HCT116 (cell line): ENCODE measurements at places on chromosomes 7 and 10.

DNA sequence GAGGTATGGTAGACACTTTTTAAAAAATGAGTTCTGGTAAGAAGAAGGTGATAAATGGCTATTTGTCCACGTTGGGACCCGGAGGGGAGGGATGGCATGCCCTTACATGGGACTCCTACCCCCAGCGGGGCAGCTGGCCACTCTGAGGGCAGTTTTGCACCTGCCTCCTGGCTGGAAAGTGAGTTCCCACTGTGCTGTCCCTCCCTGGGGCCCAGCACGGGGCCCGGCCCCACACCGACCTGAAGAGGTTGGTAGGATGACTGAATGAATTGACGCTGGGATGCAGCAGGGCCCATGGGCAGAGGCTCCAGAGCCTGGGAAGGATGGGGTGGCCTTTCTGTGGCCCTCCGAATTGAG is 601 bp upstream of the AEBP1 start:
- DNase-seq = no peak

- no peak for DNase-seq
These were observed 138.4 kb upstream of the NFE2L3 start for GRCh38 chr7:26013551-26014083.

DNA sequence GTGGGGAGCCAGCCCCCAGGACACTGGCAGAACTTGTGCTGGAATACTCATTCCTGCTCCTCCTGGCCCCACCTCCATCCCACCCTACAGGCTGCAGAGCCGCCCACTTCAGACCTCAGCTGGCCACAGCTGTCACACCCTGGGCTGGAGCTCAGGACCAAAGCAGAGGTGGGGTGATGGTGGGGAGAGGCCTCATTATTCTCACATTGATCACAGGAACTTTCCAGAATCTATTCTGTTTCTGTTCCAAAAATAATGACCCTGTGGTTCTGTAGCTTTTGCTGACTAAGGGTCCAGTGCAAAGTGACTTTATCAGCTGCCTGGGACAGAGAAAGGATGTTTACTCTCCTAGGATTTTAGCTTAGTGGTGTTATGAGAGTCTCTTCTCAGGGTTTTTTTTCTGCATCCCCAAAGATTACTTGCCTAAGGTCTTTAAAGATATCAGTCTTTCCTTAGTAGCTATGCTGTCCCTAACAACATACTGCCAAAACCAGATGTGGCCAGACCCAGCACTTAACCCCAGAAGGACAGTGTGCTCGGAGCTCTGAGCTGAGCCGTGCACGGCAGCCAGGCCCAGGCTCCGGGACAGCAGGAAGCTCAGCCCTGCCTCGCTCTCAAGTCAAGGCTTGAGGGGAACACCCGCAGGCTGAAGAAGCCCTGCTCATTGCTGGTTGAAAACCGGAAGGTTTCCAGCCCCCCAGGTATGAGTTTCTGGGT is 223.3 kb downstream of the MLLT10 start:
- no peak for DNase-seq

DNA sequence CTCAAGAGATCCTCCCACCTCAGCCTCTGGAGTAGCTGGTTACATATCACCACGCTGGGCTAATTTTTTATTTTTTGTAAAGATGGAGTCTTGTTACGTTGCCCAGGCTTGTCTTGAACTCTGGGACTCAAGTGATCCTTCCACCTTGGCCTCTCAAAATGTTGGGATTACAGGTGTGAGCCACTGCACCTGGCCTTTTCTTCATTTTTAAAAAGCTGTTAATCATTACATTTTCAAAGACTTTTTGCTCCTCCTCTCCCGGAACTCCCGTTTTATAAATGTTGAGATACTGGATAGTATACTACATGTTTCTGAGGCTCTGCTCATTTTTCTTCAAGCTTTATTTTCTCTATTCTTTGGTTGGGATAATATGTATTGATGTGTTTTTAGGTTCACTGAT is 16.4 kb downstream of the AOAH start:
- no peak for DNase-seq

- DNase-seq = no peak
These were observed 37.3 kb downstream of the PAX2 start for GRCh38 chr10:100782461-100783244.

- no peak for DNase-seq
These were observed 312.8 kb upstream of the SORCS1 start for GRCh38 chr10:107477266-107477665.

GRCh38 chr7:65216469-65216868 is 157.2 kb upstream of the ZNF92 start:
- DNase-seq = peak; percentile 48

DNA sequence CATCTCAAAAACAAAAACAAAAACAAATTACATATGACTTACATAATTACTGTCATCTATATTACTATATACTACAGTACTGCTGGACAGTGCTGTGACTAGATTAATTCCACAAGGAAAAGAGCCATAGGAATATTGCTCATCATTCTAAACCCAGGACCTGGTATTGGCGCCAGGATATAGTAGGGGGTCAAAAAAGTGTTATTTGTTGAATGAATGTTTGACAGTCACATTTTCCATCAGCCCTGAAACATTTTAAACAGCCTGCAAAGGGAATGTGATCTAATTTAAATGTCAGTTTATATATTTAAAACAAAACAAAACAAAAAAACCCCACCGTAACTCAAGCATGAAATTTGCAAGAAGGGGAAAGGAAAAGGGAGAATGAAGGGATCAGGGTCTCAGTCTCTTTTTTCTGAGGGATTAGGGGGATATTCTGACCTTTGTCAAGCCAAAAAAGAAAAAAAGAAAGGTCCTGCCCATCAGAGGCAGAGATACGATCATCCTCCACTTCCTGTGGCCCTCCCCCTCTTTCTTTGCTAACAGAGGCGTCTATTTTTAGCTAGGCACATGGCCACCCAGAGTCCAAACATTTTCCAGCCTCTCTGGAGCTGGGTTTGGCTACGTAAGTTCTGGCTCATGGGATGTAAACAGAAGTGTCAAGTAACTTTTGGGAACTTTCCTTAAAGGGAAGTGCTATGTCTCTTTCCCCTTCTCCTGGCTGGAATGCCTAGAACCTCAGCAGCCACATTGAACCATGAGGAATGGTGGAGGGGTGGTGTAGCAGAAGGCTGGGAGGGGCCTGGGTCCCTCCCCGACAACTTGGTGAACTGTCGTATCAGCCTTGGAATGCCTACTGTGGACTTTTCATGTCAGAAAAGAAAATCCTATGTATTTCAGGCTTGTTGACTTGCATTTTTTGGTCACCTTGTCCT is 44.6 kb upstream of the DLG5 start:
- no peak for DNase-seq

DNA sequence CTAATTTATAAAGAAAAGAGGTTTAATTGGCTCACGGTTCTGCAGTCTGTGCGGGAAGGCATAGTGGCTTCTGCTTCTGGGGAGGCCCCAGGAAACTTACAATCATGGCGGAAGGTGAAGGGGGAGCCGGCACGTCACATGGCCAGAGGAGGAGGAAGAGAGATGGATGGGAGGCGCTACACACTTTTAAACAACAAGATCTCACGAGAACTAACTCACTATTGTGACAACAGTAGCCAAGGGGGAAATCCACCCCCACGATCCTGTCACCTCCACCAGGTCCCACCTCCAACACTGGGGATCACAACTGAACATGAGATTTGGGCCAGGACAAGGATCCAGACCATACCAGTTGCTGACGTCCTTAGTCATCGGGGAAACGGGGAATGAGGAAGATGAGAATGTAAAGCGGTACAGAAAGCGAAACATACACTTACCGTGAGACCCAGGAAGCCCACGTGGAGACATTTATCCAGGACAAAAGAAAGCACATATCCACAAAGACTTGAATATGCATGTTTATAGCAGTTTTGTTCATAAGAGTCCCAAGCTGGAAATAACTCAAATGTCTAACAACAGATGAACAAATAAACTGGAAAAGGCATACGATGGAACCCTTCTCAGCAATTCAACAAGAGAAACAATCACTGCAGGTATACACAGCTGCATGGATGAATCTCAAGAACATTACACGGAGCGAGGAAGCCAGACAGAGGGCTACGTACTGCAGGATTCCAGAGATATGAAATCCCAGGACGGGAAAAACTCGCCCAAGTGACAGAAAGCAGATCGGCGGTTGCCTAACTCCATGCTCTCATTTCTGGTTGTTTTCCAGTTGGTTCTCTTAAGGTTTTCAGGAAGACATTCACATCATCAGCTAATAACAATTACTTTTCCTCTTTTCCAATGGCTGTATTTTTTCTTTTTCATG is 26.2 kb upstream of the INPP5A start:
- DNase-seq = no peak

- no peak for DNase-seq
These were observed 232.6 kb upstream of the AUTS2 start for GRCh38 chr7:69365651-69366192.

GRCh38 chr10:22833781-22834180 is 94.1 kb upstream of the ARMC3 start:
- no peak for DNase-seq

DNA sequence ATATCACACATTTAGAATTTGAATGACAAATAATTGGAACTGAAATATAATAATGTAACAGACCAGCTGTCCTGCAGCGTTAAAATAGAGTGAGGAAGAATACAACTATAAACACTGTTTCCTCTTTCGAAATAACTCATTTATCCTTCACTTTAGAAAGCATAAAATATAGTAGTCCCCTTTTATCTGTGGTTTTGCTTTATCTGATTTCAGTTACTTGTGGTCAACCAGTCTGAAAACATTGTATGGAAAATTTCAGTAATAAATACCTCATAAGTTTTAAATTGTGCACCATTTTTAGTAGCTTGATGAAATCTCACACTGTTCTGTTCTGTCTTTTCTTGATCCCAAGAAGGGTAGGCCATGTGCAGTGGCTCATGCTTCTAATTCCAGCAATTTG is 31.7 kb downstream of the POLR1F start:
- no peak for DNase-seq

DNA sequence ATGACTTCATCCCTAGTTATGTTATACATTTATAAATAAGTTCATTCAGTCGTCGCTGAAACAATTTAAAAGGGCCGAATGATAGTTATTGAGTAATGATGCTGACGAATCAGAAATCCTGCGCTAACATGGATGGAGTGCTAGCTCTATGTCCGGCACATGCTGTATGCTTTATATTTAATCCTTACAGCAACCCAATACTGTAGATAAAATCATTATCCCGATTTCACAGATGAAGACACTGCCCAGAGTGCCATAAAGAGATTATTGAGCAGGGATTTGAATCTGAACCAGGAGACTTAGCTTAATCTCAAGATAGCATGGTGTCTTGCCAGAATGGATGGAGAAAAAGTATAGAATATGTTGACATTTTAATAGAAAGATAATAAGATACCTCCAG is 1.1 kb upstream of the ICA1 start:
- DNase-seq = no peak
